Right renal pelvis (tissue), 4 donors: ENCODE measurements at places on chromosomes 4 and X.

- no peak for DNase-seq
Observed at GRCh38 chrX:21756785-21757529, 959 bp downstream of the SMPX start.

GRCh38 chrX:75893281-75893680, 108.2 kb upstream of the MAGEE2 start:
- DNase-seq, result no peak

GRCh38 chrX:65600106-65600505, 65.5 kb upstream of the LAS1L start:
- DNase-seq, result no peak

DNA sequence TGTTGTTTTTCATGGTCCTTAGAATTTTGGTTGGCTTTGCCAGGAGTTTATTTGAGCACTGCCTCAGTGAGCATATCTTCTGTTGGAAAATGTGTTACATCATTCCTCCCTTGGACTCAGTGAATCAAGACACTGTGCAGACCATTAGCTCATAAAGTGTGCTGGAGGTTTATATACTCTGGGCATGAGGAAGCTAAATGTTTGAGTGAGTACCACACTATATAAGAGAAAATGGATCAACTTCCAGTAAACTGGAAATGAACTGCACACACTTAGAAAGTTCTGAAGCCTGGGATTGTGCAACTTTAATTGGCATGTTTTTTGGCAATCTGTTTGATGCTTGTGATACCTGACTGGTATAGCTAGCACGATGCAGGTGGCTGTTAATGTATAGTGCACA, 75.9 kb downstream of the LIMCH1 start:
- no peak for DNase-seq

DNA sequence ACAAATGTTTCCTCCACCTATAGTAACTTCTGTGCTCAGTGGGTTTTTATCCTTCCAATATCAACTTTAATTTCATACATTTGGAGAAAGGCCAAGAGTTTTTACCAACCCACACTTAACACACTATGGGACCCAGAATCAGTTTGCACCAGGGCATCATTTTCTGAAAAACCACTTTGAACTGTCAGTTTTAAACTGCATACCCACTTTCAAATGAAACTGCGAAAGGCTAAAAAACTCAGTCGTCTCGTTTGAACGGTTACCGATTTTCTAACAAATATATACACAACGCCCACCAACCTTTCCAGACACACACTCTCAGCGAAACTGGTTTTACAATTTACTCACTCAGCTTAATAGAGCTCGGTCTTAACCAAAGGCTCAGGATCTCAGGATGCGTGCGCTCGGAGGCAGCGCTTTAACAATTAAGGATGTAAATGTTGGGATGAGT, 376 bp downstream of the ABCG2 start:
- no peak for DNase-seq

- DNase-seq, result no peak
Observed at GRCh38 chrX:19195243-19195610, 73.0 kb upstream of the ADGRG2 start.

- DNase-seq, result no peak
Observed at GRCh38 chr4:158875026-158875425, 106.2 kb downstream of the FNIP2 start.

DNA sequence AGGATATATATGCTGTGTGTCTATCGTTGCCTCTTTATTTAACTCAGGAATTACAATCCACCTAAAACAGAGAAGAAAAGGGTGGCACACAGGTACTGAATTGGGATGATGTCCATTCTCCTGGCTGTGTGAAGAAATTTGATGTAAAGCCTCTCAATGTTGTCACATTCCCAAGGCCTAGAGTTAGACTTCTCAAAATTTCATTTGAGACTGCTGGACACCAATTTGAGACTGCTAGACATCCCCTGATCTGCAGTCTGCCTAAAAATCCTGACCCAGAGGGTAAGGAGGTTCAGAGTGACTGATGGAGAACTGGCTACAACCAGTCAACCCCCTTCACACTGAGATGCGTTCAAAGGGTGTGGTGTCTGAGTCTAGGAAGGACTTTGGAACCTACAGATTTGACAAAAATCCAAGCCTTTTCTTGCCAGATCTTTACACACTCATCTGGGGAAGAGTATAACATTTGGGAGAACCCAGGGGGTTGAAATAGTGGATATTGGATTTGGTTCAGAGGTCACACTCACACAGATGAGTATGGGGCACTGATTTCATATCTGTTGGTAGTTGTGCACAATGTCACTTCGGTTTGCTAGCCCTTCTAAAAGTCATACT, 4.9 kb upstream of the PRDM8 start:
- DNase-seq, result no peak

- no peak for DNase-seq
Observed at GRCh38 chr4:66590488-66591215, 920.4 kb upstream of the EPHA5 start.

DNA sequence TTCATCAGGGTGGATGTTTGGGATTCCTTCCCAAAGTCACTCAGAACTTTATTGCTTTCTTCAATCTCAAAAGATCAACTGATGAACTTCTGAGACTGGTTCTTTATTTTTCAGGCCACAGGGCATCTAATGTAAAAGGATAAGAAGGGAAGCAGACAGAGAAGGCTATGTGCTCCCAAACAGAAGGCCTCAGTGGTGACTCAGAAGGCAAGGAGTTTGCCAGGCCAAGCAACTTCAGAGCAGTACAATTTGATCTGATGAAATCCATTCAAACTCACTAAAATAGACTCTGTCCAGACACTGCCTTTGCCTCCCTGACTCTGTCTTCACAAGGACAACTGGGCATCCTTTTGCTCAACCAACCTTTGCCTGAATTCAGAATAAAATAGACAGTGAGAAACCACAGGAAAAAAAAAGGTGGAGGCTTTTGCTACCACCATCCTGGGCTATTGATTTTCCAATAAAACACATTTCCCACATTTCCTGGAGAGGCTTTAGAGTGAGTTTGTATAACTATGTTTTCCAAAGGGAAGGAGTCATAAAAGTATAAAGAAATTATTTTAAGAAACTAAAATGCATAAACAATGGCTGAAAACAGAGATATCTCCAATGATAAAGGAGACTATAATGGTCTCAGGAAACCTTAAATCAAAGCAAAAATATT, 55.2 kb downstream of the ARHGEF6 start:
- no peak for DNase-seq

- DNase-seq, result no peak
Observed at GRCh38 chrX:132877954-132878536, 80.4 kb downstream of the HS6ST2 start.

- no peak for DNase-seq
Observed at GRCh38 chr4:84971319-84971932, 4.9 kb upstream of the WDFY3 start.

DNA sequence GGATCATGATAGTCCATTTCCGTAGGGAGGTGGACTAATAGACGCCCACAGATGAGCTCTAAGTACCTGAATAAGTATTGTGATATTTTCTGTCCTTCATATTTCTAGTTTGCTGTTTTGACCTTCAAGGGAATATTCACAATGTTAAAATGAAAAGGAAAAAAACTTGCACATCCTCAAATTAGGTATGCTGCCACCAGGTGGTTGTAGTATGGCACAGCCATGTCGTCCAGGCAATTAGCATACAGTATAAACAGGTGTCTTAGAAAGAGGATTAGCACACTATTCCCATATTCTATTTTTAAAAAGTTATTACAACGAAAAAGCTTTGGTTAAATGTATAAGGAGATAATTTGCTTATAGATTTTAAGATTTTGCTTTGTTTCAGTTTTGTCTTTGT, 802.0 kb downstream of the RPA4 start:
- no peak for DNase-seq

GRCh38 chr4:172938870-172939269, 229.7 kb upstream of the GALNT7 start:
- DNase-seq, result no peak

DNA sequence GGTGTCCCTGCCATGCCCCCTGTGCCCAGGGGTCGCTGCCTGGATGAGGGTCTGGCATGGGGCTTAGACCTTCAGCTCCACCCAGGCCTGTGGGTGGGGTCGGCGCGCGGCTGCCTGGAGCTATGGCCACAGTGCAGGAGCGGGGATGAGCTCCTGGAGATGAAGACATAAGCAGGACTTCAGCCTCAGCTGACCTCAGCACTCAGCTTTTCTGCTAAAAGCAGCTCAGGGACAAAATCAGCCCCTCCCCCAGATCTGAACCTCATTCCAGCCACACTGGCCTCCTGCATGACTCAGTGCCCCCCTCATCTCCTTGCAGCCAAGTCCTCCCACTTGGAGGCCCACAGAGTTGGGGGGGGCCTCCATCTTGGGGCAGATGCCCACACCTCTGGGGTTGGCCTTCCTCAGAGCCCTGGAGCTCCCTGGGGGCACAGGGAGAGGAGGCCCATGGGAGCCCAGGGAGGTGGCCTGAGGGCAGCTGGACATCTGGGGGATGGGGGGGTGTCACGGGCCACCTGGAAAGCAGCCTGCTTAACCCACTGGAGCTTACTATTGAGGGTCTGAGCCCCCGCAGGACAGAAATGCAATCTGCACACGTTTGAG, 19.4 kb upstream of the CPLX1 start:
- no peak for DNase-seq

DNA sequence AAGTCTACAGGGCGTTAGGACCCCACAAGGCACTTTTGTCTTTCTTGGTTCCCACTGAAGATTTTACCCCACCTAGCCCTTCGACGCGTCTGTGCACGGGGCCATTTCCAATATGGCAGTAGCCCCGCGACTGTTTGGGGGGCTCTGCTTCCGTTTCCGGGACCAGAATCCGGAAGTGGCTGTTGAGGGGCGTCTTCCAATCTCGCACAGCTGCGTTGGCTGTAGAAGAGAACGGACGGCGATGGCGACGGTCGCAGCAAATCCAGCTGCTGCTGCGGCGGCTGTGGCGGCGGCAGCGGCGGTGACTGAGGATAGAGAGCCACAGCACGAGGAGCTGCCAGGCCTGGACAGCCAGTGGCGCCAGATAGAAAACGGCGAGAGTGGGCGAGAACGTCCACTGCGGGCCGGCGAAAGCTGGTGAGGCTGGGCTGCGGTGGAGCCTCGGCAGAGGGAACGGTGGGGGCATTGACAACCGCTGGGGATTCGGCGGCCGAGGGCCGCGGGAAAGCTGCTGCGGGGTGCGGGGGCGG, at the start of gene USP11:
Gene USP11 (plus strand): TSS at position 207 of the 530 bp plus-strand sequence. CDS start 35 bp downstream, at position 242.
- peak; percentile 46 for DNase-seq

DNA sequence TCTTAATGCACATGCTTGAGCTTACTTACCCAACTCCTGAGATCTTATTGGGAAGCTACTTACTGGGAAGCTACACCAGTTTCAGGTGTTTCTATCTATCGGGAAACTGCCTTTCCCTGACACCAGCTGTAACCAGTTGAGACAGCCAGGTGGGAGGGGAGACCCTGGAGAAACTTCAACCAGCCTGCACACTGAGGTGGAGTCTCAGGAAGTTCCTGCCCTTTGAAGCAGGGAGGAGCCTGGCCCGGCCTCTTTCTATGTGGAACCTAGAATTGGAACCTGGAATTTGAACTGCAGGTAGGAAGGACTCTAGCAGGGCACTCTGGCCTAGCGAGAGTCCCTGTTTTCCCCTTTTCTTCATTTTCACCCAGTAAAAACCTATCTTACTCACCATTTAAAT, 425.8 kb upstream of the PABPC4L start:
- DNase-seq, result no peak

- peak; percentile 35 for DNase-seq
Observed at GRCh38 chr4:12852338-12853307, 631.5 kb downstream of the RAB28 start.

GRCh38 chr4:111662496-111662895, 482.8 kb upstream of the FAM241A start:
- DNase-seq, result no peak

DNA sequence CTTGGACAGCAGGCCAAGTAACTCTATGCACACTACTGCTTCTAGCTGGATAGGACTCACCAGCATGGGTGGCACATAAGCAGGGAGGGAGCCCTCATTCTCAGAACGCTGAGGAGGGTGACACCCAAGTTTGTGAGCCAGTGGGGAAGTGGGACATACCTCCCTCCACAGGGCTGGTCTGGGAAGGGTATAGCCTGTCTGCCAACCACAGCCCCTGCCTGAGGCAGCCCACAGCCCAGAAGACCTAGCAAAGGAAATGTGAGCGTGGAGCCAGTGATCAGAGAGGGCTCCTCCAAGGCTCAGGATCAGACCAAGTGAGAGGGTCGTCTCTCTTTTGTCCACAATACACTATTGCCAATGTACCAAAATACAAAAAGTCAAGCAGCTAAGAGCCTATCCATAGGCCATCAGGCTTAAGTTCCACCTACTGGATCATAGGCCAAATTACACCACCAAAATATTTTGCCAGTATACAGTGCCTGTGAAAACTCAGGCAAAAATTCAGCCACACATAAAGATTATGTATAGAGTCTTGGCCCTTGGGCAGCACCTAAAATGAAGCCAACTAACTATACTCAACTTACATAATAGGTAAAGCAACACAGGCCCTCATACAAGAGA, 1203.1 kb downstream of the PCDH18 start:
- no peak for DNase-seq

GRCh38 chrX:72182924-72183323, 1.4 kb downstream of the PIN4 start:
- DNase-seq, result no peak
